ENCODE measurements at places on chromosomes 12 and 14. TPM values are rescaled to one million over a fixed set of nuclear protein-coding genes. Genes with fewer than 3 reads are reported as not detected.

SLCO1B1 gene
- total RNA-seq, result 0.42 TPM

ZNF84 gene
- total RNA-seq, result 15.1 TPM

DNAH10 gene
- 0.35 TPM for total RNA-seq

RFX4 gene
- not detected for total RNA-seq

SYT1 gene
- 7.0 TPM for total RNA-seq

KIF26A gene
- 2.8 TPM for total RNA-seq

CCDC38 gene
- 0.07 TPM for total RNA-seq

CERS5 gene
- total RNA-seq, result 24.2 TPM

TMEM119 gene
- total RNA-seq, result 0.05 TPM

ITGB7 gene
- total RNA-seq, result 0.48 TPM

SINHCAF gene
- total RNA-seq, result 49.2 TPM

SRRM4 gene
- total RNA-seq, result not detected
